ENCODE measurements at places on chromosomes 1 and 21.
A peak's percentile ranks its signal among the peaks of the same experiment; 100 is the strongest.

- no peak for DNase-seq
These were observed 498.3 kb downstream of the ADGRL2 start for GRCh38 chr1:82299056-82299455.

- no peak for DNase-seq
These were observed 190.0 kb upstream of the SAMSN1 start for GRCh38 chr21:14736162-14736561.

GRCh38 chr21:21003701-21004100, 5.5 kb downstream of the NCAM2 start:
- peak; percentile 35 for DNase-seq

GRCh38 chr1:237695878-237696277, 194.8 kb downstream of the ZP4 start:
- DNase-seq = no peak

- DNase-seq = no peak
These were observed 2.9 kb upstream of the NFASC start for GRCh38 chr1:204867666-204868339.

DNA sequence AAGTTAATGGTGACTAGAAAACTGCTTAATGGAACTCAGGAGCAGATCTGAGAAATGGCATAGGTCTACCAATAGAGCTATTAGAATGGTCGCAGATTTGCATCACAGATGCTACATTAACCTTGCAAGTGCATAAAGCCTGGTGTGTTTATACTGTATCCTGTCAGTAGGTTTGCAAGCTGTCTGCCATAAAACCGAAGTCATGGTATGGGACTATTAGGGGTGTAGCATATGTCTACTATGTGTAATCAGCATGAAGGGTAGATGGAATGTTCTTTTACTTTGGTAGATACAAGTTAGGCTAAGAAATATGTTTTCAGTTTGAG, 574.2 kb upstream of the ADGRL2 start:
- no peak for DNase-seq

DNA sequence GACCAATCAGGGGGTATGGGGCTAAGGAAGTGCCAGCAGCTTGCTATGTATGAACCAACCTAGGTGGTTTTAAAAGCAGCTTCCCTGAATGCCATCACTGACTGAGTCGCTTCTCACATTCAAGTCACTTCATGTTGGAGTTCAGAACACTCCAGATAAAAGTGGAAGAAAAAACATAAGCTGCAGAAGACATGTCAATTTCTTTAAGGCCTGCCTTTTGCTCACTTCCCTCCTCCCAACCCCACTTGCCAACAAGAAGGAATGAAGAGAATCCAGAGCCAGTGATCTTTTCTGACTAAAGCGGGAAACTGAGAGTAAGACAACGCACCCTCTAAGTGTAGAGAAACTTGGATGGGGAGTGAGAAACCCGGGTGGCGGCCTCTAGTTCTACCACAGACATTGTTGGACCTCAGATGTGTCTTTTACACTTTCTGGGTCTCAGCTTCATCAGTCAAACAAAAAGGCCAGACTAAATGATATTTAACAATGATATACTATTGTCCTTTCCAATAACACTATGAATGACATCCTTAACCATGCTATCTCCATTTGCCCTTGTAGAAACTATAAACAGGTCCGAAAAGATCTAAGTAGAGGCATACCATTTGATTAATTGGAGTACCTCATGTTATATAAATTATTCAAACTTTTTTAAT, 54.1 kb downstream of the LUZP1 start:
- DNase-seq = no peak

DNA sequence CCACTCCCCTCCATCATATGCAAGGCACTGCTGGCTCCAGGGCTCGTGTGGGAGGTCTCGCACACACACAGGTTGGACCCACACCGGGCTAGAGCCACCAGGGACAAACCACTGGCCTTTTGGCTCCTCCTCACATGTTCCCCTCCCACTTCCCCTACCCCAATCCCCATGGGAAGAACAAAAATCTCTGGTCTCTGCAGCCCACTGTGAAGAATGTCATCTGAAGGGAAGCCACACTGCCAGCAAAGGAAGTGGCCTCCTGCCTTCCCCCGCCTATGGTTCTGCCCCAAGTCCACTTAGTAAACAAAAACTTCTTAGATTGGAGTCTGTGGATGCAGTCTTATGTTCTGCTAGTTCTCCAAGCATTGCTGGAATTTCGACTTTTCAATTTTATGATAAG, 24.2 kb downstream of the OLFML3 start:
- DNase-seq = no peak

DNA sequence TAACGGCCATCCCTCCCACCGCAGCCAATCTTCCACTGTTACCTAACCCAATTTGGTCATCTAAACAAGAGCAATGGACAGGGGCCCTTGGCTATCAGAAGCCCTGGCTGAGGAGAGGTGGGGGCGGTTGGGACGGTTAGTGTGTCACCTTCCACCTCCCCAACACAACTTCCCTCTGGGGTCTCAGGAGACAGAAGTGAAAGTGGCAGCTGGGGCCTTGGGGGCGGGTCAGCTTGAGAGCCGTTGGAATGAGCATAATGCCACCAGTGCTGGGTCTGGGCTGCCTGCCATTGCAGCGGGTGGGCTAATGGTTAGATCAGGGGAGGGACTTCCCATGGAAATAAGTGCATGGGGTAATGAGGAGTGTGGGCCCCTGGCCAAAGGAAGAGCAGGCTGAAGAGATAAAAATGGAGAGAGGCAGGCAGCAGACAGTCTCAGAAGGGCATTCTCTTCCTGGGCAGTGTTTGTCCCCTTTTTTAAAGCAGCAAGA, 7.9 kb downstream of the MEF2D start:
- no peak for DNase-seq
